ENCODE measurements at places on chromosomes 6 and 20.

DNA sequence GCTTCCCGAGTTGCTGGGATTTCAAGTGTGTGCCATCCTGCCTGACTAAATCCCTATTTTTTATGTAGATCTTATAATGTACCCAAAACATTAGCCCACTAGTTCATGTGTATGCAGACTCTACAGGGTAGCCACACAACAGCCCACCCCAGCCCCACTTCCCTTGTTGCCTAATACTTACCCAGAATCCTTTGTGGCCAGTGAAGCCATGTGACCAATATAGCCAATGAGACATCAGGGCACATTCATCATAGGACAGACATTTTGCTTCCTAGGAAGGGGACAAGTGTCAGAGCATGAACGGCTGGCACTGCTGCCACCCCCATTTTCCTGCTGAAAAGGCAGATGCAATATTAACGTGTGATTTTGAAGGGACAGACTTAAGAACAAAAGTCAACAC lies 36.0 kb upstream of the TCP11 start:
- DNase-seq = no peak

GRCh38 chr6:46044881-46045617 lies 29.4 kb upstream of the CLIC5 start:
- no peak for DNase-seq

DNA sequence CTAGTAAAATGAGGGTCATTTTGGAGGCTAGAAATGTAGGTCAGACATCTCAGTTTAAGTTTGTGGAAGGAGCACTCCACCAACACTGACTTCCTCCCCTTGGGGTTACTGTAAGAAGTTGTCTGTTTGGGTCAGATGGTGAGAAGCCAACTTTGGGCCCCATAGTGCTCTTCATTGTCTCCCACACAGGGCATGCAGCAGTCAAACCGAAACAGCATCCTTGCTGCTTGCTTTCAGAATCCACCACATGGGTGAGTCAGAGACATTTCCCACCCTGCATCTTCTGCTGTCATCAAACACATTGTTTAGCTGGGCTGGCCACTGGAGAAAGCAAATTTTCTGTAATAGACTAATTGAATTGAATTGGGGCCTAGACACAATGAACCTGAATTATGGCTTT lies 16.8 kb downstream of the IL17F start:
- no peak for DNase-seq

DNA sequence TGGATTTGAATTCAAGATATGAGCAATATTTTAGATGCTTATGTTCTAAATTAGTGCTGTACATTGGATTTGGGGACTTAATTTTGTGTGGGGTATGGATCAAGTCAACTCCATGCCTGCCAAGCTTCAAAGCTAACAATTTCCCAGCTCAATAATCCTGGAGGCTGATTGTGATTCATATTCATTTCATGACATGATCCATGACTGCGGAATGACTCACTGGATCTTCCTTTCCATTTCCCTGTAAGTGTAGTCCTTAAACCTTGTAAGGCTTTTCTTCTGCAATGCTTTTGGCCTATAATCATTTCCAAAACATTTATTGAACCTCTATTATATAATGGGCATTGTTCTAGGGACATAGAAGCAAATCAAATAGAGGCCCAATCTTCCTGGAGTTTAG lies 44.7 kb upstream of the CCN2 start:
- no peak for DNase-seq

GRCh38 chr6:115873901-115874300 lies 186.8 kb downstream of the FRK start:
- DNase-seq = no peak
